Activated CD4-positive, alpha-beta T cell treated with anti-CD3 and anti-CD28 coated beads, Interleukin-2, amount 10 ng/mL, durations not matched to agents 7 days and 5 days (primary cell): ENCODE measurements at places on chromosomes 2 and 18.
A peak's percentile ranks its signal among the peaks of the same experiment; 100 is the strongest.

GRCh38 chr2:137348301-137348700, 583.0 kb downstream of the THSD7B start:
- DNase-seq = no peak

DNA sequence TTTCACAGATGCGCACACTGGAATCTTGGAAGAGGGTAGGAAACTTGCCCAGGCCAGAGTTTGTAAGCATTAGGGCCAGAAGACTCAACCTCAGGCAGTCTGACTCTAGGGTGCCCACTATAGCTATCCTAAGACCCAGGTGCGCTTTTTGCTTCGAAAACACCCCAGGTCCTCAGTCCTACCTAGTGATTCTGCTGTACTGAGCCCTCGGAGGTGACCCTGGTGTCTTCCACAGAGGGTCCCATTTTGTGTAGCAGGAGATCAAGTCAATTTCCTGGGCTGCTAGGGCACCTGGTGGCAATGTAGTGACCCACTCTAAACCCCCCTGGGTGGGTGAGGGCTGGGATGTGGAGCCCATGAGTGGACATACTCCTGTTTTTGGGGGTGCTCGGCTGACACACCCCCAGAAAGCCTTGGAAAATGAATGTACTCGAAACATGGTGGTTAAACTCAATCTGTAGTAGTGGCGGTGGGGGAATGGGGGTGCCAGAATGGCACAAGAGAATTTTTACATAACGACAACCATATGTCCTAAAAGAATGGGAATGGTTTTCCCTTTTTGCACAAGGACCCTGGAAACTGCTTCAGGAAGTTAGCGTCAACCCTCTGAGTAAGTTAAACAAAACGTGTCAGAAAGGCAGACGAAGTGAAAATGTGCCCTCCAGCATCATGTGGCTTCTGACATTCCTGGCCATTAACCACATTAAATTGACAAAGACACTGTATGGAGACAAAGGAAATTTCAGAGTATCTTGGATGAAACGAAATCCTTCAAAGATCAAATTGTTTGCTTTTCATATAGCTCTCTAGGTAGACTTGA, 218.0 kb upstream of the COPS8 start:
- no peak for DNase-seq

DNA sequence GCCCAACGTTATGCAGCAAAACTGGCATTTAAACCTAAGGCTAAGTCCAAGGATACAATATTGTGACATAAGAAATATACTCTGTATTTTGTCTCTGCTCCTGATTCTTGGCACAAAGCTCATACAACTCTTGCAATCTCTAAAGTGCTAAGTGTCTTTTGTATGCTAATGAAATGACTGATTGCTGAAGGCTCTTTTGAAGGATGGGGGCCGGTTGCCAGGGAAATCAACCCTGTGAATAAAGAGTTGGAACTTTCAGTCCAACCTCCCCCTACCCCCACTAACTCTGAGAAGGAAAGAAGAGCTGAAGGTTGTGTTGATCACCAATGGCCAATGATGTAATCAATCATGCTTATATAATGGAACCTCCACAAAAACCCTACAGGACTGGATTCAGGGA, 40.3 kb downstream of the SESTD1 start:
- no peak for DNase-seq

- no peak for DNase-seq
Observed at GRCh38 chr2:203451011-203451410, 84.1 kb downstream of the RAPH1 start.

DNA sequence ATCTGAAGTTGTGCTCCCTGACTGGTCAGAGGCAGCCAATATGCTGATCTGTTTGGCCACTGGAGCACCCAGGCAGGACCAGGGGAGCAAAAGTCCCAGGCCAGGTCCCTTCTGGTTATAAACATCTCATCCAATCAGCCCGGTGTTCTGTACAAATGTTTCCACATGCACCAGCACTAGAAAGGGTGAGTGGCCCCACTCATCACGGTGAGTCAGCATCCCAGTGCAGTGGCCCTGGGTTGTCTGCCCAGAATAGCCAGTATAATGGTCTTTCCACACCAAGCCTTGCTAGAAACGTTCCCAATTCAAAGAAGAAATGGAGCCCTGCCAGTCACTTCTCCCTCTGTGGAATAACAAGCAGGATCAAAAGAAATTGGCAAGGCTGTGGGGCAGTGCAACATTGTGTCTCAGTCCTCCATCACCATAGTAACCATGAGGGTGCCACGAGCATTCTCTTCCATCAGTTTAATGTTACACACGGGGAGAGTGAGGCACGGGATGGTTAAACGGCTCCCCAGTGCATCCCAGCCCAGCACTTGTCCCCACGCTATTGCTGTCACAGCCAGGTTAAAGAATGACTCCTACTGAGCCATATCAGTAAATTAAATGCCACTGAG, 174.9 kb downstream of the SEPTIN10 start:
- DNase-seq = no peak

- no peak for DNase-seq
Observed at GRCh38 chr2:71830497-71831192, 317.0 kb downstream of the CYP26B1 start.

GRCh38 chr18:32072321-32072720, 19.4 kb upstream of the RNF138 start:
- DNase-seq = no peak

DNA sequence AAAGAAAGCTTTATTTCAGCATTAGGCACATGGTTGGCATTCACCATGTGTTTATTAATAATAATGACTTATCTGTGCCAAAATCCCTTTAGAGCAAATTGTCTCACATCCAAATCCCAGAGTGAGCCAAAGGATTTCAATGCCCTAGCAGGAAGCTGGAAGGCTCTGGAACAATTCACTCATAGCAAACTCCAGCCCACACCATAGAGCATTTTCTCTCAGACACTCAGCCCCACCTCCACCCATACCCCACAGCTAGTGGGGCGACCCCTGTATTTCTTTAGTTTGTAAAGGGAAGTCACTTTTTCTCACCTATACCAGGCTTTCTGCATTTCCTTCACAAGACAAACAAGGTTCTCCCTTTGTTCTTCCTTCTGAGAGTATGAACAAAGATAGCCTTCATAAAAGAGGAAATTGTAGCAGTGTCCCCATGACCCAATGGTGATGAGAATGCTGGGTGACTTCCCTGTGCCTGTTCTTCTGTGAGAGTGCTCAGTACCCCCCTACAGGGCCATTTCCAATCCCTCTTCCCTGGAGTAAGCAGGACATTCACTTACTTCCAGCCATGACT, 100.1 kb upstream of the APCDD1 start:
- DNase-seq = no peak

- no peak for DNase-seq
Observed at GRCh38 chr2:169478339-169478738, 955 bp upstream of the BBS5 start.

DNA sequence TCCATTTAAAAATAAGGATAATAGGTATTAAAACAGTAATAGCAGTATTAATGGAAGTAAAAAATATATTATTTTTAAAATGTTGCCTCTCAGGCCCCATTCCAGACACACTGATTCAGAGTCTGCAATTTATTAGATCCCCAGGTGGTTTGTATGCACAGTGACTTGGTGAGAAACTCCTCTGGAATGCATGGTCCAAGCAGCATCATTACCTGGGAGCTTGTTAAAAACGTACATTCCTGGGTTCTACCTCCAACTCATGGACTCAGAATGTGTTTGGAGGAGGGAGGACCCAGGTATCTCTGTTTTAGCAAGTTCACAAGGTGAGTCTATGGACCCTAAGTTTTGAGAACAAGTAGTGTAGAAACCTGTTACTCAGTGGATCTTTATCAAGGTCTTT, 95.6 kb downstream of the ITGA4 start:
- DNase-seq = no peak

GRCh38 chr2:48471048-48471474, 58.9 kb upstream of the STON1 start:
- no peak for DNase-seq

DNA sequence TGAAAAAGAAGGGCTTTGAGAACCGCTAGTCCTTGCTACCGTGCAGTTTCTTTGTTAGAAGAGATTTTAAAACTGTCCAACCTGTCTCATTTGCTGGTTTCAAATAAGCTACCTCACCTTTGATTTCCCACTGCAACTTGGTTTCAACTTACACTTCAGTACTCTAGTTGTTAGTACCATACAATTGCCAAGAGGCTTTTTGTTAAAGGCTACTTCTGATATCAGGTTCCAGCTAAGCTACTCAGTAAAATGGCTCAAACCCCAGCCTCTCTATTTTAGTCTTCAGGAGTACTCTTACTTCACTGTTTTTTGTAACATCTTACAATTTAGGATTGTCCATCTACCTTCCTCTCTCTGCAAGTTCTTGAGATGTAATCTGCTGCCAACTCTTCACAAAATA, 91.6 kb downstream of the INO80D start:
- DNase-seq = no peak

GRCh38 chr18:59072727-59073421, 66.8 kb upstream of the SEC11C start:
- no peak for DNase-seq

- peak; percentile 56 for DNase-seq
Observed at GRCh38 chr18:47754311-47755101, 176.0 kb downstream of the SMAD2 start.

- no peak for DNase-seq
Observed at GRCh38 chr2:162018530-162018929, 55.5 kb downstream of the DPP4 start.

DNA sequence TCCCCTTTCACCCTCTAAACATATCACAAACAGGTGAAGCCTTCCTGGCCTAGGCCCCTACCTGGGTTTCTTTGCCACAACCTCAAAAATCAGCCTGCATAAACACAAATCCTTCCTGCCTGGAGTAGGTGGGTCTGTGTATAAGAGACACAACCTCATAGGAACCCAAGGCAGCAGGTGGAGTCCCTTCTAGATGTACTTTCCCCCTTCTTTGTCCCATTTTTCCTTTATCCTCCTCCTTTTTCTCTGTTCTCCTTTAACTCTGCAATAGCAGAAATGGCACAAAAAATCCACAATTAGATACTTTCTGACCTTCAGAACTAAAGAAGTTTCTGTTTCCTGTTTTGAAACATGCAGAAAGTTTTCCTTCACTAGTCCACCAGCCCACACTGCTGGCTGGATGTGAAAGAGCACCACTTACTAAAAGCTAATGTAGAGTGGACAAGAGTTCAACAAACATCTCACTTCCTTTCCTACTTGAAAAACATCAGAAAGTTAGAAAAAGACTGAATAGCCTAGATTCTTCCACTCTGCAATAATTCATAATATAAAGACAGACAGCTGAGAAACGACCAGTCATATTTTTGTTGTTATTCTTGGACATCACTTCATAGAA, 11.2 kb downstream of the SLC40A1 start:
- DNase-seq = no peak

- DNase-seq = no peak
Observed at GRCh38 chr2:227117852-227118251, 46.2 kb downstream of the COL4A4 start.

- DNase-seq = peak; percentile 38
Observed at GRCh38 chr18:21703241-21703820, 1.2 kb downstream of the ABHD3 start.

GRCh38 chr2:121329786-121330185, 44.8 kb upstream of the TFCP2L1 start:
- no peak for DNase-seq

GRCh38 chr2:69082430-69082997, 69.5 kb downstream of the ANTXR1 start:
- no peak for DNase-seq

DNA sequence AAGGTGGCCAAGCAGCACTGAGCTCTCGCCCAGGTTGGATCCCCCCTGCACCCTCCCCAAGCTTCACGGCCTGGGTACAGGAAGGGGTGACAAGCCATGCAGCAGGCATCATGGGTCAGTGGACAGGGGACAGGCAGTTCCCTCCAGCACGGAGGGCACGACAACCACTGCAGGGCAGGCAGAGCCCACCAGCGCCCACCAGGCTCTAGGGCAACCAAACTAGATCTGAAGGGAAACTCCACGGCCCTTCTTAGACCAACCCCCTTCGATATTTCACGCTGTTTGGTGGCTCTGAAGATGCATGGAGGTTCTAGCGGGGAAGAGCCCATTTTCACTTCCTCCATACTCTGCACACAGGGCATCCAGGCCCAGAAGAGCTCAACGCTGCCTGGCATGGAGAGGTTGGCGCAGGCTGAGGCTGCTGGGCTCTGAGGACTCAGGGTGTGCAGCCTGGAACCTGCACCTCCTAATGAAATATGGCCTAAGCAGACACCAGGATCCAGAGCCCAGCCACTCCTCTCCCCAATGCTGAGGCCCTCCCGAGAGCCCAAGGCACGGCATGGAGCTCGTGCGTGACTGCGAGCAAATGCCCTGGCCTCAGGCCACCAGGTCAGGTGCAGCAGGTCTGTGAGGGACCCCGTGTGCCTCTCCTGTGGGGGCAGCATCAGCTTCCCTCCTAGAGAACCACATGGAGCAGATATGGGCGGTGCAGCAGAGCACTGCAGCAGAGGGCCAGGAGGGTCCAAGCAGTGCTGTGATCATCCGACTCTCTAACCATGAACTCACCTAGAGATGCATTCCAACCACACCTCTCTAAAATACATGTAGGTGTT, 8.7 kb upstream of the MTERF4 start:
- no peak for DNase-seq

GRCh38 chr2:172985139-172985892, 90.3 kb upstream of the MAP3K20 start:
- DNase-seq = no peak

DNA sequence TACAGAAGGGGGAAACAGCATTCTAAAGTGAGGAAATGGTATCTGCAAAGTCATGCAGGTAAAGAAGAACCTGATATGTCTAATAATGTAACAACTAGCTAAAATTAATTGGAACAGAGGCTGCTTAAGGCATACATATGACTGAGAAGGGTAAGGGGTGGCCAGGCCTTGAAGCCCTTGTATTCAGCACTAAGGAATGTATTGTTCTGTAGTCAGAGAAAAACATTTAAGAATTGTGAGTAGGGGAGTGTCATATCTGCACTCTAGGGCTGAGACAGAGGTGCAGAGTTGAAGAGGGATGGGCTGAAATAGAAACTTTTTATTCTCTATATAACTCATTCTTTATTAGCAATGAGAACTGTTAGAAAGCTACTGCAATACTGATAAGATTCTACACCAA, 145.5 kb upstream of the CHAC2 start:
- no peak for DNase-seq

DNA sequence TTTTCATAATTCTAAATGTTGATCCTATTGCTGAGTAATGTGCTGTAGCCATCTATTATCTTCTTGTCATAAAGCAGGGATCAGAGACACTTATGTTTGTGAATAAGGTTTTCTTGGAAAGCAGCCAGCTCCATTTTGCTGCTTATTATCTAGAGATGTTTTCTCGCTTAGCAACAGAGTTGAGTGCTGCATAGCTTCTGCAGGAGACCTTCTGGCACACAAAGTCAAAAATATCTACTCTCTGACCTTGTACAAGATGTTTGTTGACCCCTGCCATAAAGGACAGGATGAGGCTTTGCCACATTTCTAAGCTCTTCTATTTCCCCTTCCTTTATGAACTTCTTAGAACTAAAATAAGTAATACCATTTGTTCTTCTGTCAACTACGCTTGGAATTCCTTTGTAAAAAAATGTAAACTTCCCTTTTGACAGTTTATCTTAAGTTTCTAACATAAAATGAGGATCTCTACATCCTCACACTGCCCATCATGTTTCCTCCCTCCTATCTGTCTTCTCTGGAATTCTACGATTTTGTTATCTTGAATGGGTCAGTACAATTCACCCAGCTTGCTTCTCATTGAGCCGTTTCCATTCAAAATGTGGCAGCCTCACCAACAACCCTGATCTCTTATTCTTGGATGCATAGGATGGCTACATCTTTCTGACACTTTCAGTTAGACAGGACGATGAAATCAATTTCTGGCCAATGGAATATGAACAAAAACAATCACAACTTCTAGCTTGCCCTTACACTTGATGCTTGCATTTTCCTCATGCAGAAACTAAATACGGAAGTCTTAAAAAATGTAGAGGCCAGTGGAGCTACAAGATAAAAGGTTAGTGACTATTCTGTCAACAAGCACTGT, 1377.0 kb downstream of the SUCLG1 start:
- DNase-seq = no peak
